Karpas-422 (cell line): ENCODE measurements at places on chromosomes 1 and 21. TPM values are rescaled to one million over a fixed set of nuclear protein-coding genes. Genes with fewer than 3 reads are reported as not detected.

DNA sequence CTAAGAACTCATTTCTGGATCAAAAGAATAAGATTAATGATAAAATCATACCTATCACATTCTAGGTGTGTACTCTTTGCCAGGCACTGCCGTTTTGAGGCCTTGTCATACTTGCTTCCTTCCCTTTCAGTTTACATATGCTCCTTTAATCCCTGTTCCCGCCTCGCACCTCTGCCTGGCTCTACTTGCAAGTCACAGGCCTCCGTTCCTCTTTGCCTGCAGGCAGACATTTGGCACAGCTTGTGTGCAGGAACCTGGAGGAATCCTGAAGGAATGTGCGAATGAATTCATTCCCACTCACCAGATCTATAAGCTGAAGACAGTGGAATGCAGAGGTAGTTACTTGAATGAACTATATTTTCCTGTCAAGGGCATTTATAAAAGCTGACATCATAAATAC is 13.8 kb downstream of the WLS start:
- DNase-seq, result no peak

- DNase-seq, result peak; percentile 11
These were observed 36.2 kb upstream of the KLHDC7A start for GRCh38 chr1:18444563-18444962.

GRCh38 chr1:24501371-24502064 is 1.1 kb upstream of the RCAN3 start:
- DNase-seq, result peak; percentile 58

GRCh38 chr1:79364896-79365295 is 358.4 kb upstream of the ADGRL4 start:
- no peak for DNase-seq

- no peak for DNase-seq
These were observed 66.3 kb downstream of the RAVER2 start for GRCh38 chr1:64811131-64811530.

The CAMK2N1 gene
- total RNA-seq, result not detected in 2 replicates

The ZNF695 gene
- 0.63 and 6.6 TPM in 2 replicates for total RNA-seq

The TBX15 gene
- not detected in 2 replicates for total RNA-seq

The KRTAP12-2 gene
- total RNA-seq, result not detected in 2 replicates

The PDPN gene
- not detected in 2 replicates for total RNA-seq
